ENCODE measurements at places on chromosomes 7 and 10.
A peak's percentile ranks its signal among the peaks of the same experiment; 100 is the strongest.

DNA sequence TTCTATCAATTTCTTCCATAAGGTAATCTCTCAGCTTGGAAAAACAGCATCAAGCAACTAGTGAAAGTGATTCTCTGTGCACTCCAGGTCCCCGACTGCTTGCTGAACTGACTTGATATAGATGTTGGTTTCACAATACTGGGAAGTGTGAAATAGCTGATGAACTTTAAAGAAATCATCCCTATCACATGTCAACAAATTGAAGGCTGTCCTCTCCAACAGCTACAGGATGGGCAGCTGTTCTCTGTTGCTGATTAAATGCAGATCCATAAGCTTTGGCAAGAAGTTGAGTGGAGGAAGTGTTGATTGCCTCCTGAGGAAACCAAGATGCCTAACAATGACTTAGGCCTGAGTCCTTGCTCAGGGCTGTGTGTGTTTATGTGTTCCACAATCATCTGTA is 130.4 kb upstream of the GDF10 start:
- peaks cover 18% of the 10 kb centered on the region for H3K4me1 ChIP-seq
- H3K27me3 ChIP-seq: peaks cover 2% of the 10 kb centered on the region
- H3K36me3 ChIP-seq: no peaks in the 10 kb centered on the region
- H3K27ac ChIP-seq: no peak overlapping the region

GRCh38 chr7:99767662-99768061 is 16.3 kb downstream of the CYP3A4 start:
- peaks cover 18% of the 10 kb centered on the region for H3K4me1 ChIP-seq
- H3K36me3 ChIP-seq: no peaks in the 10 kb centered on the region
- DNase-seq: no peak
- no peak overlapping the region for H3K4me3 ChIP-seq
- H3K27ac ChIP-seq: no peak overlapping the region

DNA sequence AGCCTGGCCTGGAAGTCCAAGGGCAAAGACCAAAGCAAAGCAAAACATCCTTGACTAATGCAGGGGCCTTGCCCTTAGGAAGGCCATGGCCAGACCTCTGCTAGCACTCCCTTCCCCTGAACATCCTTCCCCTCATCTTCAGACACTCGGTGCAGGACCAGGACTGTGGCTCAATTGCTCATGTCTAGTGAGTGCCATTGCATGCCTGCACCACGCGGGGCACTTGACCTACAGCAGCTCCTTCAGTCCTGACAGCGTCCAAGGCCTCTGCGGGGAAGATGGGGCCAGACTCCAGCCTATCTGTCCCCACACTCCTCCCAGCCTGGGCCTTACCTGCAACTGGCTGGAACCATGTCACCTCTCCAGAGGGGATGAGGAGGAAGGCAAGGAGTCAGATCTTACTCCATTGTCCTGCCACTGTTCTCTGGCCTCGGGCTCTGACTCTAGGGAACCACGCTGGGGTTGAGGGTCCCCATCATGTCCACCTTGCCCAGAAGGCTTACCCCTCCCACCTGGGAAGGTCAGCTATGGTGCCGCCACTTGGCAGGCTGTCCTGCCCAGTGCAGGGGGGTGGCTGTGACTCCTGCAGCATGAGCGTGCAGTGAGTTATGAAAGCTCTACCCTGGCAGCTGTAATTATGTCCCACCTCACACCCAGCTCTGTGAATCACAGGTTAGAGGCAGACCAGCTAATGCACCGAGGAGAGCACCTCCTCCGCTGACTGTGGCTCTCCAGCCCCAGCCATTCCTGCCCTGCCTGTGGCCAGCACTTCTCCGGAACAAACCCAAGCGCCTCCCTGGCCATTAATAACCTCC is 16.1 kb downstream of the DRGX start:
- H3K36me3 ChIP-seq: no peaks in the 10 kb centered on the region
- DNase-seq: no peak
- no peak overlapping the region for H3K4me3 ChIP-seq
- no peaks in the 10 kb centered on the region for H3K4me1 ChIP-seq
- no peak overlapping the region for H3K27ac ChIP-seq
- H3K27me3 ChIP-seq: peaks cover 5% of the 10 kb centered on the region

DNA sequence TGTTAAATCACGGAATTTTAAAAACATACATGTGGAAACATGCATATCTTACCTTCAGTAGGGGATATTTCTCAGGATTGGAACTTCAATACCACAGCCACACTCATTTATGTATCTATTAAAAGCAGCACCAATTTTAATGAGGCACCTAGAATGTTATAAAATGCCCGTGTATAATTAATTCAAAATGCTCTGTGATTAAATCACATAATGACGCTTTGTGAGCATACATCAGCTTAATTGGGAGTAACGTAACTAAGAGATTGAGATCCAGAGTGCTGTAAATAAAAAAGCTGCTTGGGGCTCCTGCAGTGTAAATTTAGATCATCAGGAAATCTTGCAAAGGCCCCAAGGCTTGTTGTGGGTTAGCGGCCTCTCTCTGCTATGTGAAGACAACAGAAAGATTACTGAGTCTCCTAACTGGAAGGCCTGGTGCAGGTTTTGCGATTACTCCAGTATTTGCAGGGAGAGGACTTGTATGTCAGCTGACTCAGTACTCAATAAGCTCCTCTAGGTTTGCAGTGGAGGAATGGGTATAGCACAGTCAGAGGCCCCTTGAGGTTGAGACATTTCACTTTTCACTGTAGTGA is 195.5 kb upstream of the PHYHIPL start:
- H3K4me1 ChIP-seq: no peaks in the 10 kb centered on the region
- H3K4me3 ChIP-seq: no peak overlapping the region

DNA sequence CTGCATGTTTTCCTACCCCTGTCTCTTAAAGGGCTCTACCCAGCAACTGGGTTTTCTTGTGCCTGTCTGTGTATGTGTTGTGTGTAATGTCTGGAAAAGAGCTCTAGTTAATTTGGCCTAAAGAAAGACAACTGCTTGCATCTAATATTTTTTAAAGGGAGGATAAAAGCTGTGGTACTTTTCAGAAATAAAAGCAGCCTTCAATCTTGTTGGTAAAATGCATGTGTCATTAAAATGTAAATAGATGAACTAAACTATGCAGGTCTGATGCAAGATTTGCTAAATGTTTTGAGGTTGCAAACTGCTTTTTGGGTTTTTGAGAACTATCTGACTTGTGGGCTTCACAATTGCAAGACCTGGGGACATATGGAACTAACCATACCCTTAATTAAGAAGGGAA is 445.3 kb downstream of the HTR7 start:
- H3K4me3 ChIP-seq: no peak overlapping the region
- H3K36me3 ChIP-seq: no peaks in the 10 kb centered on the region
- H3K27ac ChIP-seq: no peak overlapping the region
- no peaks in the 10 kb centered on the region for H3K4me1 ChIP-seq

DNA sequence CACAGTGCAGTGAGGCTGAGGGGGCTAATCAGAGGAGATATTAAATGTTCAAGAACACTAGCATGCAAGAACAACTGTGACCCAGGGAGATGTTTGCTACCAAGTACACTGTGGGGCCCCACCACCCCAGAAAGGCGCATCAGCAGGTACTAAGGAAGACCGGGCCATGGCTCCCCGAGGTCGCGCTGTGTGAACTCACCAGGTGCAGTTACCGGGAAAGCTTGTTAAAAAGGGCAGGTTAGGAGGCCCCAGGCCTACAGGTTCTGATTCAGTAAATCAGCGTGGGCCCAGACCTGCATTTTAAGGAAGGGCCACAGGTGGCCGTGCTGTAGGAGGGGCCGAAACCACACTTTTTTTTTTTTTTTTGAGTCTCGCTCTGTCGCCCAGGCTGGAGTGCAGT is 54.6 kb downstream of the TMEM209 start:
- H3K4me3 ChIP-seq: peak overlapping the region; percentile 60
- H3K27me3 ChIP-seq: no peaks in the 10 kb centered on the region
- peak overlapping the region; percentile 77 for H3K27ac ChIP-seq
- no peaks in the 10 kb centered on the region for H3K36me3 ChIP-seq
- peaks cover 45% of the 10 kb centered on the region for H3K4me1 ChIP-seq

DNA sequence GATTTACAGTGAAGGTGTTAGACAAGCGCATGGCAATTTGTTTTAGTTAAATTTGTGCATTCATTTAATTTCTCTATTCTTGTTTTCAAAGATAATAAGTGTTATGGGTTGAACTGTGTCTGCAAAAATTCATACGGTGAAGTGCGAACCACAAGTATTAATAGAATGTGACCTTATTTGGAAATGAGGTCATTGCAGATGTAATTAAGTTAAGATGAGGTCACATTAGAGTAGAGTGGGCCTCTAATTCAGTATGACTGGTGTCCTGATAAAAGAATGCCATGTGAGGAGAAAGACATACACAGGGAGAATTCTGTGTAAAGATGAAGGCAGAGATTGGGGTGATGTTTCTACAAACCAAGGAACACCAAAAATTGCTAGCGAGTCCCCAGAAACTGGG is 158.8 kb upstream of the SEMA3E start:
- no peaks in the 10 kb centered on the region for H3K36me3 ChIP-seq
- no peaks in the 10 kb centered on the region for H3K27me3 ChIP-seq
- no peak overlapping the region for H3K27ac ChIP-seq
- no peak for DNase-seq
- no peak overlapping the region for H3K4me3 ChIP-seq

Measured in activated B cell treated with CpG ODN at 0.5 μM for 24 hours (primary cell).